ENCODE measurements at places on chromosomes 7 and 10.

- DNase-seq, result no peak
Measured at GRCh38 chr7:106870983-106871410, 5.9 kb downstream of the PIK3CG start.

DNA sequence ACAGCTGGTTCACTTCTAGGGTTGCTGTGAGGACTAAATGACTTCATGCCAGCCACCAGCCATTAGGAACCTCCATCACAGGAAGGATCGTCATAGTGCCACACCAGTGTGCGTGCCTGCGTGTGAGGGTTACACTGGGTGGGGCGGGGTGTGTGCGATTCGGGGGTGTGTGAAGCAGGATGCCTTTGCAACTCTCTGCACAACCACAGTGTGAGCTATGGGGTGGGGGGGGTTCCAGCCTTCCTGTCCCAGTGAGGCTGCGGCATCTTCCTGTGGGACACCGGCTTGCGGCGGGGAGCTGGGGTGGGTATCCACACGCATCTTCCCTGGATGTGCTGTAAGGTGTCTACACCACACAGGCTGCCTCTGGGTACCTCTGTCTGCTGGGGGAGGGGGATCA, 6.9 kb upstream of the ELFN1 start:
- no peak for DNase-seq

- DNase-seq, result no peak
Measured at GRCh38 chr10:100504096-100504495, 15.6 kb downstream of the SEC31B start.

GRCh38 chr10:44864051-44864450, 47.1 kb upstream of the TMEM72 start:
- no peak for DNase-seq

DNA sequence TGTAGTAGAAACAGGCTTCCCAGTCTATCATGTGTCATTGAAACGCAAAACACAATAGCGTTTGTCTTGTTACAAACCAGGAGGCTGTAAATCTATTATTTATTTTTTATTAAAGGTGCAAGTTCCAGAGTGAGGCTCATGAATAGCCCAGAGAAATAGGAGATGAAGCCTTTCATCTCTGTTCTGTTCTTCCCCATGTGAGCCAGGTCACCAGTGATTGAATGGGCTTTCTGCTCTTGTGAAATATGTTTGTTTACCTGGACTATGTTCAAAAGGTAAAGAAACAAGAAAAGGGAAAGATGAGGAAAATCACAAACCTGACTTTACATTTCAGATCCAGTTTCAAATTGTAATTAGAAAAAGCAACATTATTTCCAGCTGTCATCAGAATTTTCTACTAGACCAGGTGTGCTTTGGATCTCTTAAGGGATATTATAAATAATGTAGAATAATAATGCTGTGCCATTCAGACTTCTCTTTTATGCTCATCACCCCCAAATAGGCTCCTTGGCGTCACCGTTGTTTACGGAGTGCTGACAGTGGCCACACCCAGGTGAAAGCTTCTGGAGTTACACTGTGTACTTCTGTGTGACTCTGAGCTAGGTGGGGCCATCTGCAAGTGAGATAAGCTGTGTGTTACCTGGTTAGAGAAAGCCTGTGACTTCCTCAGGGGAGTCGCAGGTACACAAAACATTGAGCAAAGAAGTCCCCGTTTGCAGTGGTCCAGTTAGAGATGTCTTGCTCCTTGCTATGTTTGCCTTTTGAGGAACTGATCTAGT, 274.9 kb downstream of the SDK1 start:
- DNase-seq, result no peak

DNA sequence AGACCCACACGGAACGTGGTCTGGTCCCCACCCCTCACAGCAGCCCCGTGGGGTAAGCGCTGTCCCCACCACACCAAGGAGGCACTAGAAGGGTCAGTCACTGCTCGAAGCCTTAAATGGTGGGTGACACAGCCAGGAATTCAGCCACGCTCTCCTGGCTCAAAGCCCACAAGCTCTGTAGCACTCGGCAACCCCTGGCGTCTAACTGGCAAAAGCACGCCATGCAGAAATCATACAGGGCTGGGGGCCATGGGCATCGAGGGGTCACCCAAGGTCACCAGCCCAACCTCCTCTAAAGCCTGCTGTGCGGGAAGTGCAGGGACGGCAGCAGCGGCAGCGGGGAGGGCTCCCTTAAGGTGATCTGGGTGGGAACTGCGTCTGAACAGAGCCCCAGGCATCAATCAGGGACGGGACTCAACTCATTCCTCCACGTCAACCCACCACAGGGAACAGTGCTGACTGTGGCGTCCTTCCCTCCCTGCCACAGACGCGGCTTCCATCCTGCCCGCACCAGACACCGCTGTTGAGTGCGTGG, 7.8 kb downstream of the GPER1 start:
- DNase-seq, result no peak

- DNase-seq, result peak; percentile 36
Measured at GRCh38 chr10:61888744-61889143, 12.8 kb upstream of the ARID5B start.

DNA sequence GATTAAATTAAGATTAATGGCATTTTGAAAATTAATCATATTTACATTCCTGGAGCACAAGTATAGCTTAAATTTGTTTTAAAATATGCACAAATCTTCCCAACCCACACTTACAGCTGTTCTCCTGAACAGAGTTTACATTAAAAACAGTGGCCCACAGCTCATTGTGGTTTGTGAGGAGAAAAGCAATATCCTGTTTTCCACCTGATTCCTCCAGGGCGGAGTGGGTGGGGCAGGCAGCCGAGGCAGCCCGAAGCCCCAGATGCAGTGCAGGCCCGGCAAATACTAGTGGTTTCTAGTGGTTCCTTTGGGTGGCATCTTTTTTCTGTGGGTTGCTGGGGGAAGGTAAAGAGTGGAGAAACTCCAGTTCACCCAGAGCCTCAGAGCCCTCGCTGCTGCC, 280.8 kb downstream of the ARHGAP12 start:
- DNase-seq, result no peak

DNA sequence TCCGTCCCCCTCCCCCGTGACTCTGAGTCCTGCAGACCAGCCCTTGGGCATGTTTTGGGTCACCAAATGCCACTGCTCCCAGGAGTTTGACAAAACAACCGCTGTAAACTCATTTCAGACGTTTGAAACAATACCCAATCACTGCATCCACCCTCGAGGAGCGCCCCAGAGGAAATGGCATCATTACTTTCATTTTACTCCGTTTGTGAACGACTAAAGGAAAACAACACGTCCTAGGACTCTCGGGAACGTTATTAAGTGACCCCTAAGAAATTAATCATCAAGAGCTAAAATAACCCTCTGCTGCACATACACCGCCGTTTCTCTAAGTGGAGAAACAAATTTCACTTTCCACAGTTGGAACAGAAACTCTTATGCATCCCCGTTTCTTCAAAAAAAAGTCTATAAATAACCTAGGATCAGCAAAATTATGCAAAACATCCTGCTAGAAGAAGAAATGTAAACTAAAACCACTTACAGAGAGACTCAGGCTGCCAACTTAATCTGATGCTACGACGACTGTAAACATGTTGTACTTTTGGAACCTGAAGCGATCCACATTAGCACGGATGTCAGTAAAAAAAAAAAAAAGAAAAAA, 109.9 kb upstream of the EFCAB10 start:
- DNase-seq, result peak; percentile 65

GRCh38 chr7:130182990-130183389, 22.2 kb downstream of the TMEM209 start:
- DNase-seq, result no peak

DNA sequence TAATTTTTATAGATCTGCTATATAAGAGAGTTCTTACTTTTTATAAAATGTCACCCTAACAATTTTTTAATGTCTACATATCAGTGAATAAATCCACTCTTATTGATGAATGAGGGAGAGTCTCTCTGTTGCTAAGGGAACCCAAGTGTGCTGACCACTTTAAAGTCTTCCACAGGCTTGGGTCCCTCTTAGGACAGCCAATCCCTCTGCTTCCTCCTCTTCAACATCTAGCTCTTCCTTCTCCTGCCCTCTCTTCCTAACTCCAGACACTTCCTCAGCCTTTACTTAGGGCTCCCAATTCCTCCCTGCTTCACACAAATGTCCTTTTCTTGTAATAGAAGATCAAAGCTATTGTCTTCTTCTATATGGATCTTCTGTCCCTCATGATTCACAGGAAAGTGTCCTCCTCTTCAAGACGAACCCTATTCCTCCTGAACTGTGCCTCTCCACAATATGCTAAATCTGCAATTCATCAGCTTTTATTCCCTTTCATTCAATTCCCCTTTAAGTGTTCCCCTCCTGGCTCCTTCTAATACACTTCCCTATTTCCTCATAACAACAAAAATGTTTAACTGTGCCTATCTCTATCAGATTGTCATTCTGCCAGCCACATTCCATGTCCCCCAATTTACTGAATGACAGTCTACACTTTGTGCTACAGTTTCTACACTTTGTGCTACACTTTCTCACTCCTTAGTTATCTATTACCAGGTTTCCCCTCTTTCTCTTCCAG, 37.7 kb downstream of the CDK6 start:
- no peak for DNase-seq

Data from cardiac fibroblast (primary cell).